ENCODE measurements at places on chromosomes 4 and X.

DNA sequence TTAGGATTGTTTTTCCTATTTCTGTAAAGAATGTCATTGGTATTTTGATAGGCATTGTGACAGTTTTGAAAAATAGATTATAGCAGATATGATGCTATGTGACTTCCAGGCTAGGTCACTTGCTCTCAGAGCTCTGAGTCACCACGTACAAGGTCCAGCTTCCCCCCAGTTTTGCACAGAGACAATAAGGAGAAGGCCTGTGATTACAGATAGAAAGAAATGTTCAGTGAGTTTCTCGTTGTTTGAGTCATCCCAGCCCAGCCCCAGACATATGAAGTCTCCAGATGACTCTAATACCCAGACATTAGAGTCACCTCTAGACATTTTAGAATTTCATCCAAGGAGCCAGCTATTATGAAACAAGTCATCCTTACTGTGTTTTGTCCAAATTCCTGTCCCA is 57.2 kb downstream of the MFAP3L start:
- no peak for DNase-seq

GRCh38 chrX:50114113-50114512 is 86.7 kb downstream of the AKAP4 start:
- DNase-seq = no peak

DNA sequence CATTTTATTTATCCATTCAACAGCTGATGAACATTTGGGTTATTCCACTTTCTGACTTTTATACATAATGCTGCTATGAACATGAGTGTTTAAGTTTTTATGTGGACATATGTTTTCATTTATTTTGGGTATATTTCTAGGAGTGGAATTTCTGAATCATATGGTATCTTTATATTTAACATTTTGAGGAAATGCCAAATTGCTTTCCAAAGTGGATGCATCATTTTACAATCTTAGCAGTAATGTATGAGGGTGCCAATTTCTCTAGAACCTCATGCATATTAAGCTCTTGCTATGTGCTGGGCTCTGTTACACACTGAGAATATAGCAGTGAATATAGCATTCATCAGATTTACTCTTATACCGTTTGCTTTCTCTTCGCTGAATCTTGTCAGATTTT is 983.7 kb downstream of the STIM2 start:
- no peak for DNase-seq

DNA sequence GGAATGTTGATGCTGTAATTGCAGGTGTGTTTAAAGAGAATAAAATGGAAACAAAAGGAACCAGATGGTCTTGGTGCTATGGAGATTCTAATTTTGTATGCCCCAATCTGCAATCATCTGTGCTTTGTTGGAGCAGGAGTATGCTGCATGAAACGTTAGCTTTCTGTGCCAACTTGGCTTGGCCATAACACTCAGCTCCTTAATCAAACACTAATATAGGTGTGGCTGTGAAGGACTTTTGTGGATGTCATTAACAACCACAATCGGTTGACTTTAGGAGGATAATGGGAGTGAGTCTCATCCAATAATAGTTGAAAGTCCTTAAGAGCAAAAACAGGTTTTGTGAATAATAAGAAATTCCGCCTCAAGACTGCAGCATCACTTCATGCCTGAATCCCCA is 399.2 kb downstream of the NLGN4X start:
- no peak for DNase-seq

DNA sequence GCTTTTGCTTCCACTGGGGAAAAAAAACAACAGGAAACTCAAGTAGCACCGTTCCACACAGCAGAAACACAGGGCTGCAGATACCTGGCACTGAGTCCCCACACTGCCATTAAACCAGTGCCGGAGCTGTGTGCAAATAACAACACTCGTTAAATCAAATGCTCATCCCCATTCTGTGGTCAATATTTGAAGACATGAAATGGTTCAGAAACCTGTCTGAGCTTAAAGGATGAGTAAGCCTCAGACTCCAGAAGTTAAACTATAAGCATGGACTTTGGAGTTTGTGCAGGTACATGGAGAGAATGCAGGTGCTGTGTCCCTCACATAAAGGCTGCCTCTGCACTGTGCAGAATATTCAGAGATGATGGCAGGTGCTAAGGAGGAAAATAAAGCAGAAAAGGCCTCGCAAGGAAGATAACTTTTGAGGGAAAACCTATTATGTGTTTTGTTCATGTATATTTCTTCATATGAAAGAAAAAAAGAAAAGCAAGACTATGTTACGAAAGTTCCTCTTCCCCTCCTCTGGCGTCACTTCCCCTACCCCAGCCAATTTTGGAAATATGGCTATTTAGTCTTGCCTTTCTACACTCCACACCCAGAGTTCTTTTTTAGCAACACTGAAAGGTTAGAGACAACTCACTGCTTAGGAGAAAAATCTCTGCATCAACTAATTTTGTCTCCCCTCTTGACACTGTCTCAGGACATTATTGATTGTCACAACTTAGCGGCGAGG is 4.6 kb downstream of the MPP1 start:
- peak; percentile 76 for DNase-seq

DNA sequence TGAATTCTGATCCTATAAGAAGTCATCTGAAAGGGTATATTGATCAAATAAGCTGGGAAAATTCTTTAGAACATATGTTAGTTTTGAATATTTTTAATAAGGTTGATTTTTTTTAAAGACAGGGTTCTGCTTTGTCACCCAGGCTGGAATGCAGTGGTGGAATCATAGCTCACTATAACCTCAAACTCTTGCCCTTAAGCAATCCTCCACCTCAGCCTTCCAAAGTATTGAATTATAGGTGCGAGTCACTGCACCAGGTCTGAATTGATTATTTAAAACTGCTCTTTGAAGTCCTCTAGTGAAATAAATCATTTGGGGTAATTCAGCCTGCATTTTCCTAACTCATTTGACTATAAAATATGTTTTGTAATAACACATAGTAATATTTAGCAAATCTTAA is 812.3 kb downstream of the PDHA2 start:
- DNase-seq = no peak

GRCh38 chr4:2688697-2689096 is 67.4 kb downstream of the TNIP2 start:
- no peak for DNase-seq

- no peak for DNase-seq
These were observed 74.1 kb downstream of the SLC10A6 start for GRCh38 chr4:86775061-86775460.

DNA sequence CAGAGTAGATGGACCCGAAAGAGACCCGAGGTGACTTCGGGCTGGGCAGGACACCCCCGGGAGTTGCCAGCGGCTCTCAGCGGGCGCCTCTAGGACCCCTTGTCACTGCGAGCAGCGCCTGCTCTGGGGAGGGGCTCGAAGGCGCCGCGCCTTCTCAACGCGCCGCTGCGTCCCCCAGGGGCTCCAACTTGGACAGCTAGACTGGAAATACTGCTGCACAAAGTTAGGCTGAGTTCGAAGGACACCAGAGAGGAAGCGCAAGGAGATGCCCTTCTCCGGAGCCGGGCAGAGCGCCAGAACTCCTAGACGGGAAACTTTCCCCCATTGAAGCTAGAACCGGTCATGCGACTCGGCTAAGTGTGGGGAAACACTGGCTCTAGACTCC is 493 bp upstream of the KCNIP4 start:
- DNase-seq = no peak

DNA sequence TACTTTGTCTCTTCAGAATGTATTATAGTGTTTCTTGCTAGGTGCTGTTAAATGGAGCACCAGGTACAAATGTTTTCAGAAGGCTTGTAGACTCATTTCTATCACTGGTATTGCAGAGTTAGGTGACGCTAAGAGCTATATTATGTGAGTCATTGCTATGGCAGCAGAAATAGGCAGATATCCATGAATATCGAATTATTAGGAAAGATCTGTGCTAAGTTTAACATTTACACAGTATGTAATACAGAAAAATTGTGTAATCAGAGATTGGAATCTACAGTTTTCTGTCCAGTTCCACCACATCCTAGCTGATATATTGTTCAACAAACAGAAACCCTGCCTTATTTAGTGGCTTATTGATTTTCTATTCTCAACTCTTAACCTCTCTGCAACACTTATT is 1025.5 kb downstream of the STIM2 start:
- DNase-seq = no peak

- no peak for DNase-seq
These were observed 116.7 kb downstream of the UBE2K start for GRCh38 chr4:39814403-39815185.

- DNase-seq = no peak
These were observed 102.5 kb downstream of the TSPAN5 start for GRCh38 chr4:98555798-98556445.

GRCh38 chr4:138604556-138604955 is 362.4 kb upstream of the SLC7A11 start:
- DNase-seq = no peak

- peak; percentile 33 for DNase-seq
These were observed 111.2 kb upstream of the PLS3 start for GRCh38 chrX:115449742-115450141.

- no peak for DNase-seq
These were observed 213.5 kb upstream of the GIMD1 start for GRCh38 chr4:106582103-106582502.

DNA sequence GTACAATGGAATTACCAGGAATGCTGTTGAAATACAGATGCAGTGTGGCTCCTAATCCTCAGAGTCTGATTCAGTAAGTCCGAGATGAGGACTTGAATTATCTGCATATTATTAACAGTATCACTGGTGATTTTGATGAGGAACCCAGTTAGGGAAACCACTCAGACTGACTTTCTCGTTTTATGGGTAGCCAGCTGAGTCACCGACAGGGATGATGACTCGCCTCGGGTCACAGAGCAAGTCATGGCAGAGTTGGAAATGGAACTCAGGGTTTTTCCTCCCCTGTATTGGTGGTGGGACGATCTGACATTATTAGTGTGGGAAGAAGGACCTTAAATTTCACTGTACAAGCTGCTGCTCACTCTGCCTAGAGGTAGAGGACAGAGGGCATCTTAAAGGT is 51.3 kb downstream of the RTL9 start:
- peak; percentile 50 for DNase-seq

- DNase-seq = no peak
These were observed at the start of gene SRPK3 for GRCh38 chrX:153780678-153781427. SRPK3 (plus strand) TSS chrX:153781041; CDS start chrX:153781087, 46 bp downstream.

DNA sequence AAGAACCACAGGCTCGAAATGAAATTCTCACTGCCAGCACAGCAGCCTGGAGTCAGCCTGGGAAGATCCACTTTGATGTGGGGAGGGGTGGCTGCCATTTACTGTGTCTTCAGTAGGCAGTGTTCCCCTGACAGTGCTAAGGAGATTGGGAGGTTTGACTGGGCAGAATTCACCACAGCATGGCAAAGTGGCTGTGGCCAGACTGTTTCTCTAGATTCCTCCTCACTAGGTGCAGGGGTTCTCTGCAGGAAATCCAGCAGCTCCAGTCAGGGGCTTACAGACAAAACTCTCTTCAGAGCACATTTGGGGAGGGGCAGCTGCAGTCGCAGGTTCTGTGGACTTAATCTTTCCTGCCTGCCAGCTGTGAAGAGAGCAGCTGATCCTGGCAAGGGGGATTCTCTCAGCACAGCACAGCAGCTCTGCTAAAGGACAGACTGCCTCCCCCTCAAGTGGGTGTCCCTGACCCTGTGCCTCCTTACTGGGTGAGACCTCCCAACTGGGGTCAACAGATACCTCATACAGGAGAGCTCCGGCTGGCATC is 1174.0 kb downstream of the RAPGEF2 start:
- no peak for DNase-seq

DNA sequence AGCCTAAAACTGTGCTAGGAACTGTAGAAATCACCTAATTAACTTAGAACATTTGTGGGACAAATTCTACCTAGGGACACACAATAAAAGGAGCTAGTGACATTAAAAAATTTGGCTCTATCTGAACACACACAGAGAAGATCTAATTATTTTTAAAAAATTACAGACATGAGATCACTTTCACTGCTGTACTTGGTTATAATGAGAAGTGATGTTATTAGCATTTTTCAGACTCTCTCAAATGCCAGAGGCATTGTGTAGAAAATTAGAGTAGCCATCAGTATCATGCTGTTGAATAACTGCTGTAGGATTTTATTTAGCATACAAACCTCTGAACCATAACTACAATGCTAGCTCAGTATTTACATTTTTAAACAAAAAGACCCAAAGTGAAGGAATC is 109.1 kb upstream of the ANK2 start:
- DNase-seq = no peak

GRCh38 chr4:70979445-70980008 is 13.9 kb upstream of the DCK start:
- peak; percentile 10 for DNase-seq

DNA sequence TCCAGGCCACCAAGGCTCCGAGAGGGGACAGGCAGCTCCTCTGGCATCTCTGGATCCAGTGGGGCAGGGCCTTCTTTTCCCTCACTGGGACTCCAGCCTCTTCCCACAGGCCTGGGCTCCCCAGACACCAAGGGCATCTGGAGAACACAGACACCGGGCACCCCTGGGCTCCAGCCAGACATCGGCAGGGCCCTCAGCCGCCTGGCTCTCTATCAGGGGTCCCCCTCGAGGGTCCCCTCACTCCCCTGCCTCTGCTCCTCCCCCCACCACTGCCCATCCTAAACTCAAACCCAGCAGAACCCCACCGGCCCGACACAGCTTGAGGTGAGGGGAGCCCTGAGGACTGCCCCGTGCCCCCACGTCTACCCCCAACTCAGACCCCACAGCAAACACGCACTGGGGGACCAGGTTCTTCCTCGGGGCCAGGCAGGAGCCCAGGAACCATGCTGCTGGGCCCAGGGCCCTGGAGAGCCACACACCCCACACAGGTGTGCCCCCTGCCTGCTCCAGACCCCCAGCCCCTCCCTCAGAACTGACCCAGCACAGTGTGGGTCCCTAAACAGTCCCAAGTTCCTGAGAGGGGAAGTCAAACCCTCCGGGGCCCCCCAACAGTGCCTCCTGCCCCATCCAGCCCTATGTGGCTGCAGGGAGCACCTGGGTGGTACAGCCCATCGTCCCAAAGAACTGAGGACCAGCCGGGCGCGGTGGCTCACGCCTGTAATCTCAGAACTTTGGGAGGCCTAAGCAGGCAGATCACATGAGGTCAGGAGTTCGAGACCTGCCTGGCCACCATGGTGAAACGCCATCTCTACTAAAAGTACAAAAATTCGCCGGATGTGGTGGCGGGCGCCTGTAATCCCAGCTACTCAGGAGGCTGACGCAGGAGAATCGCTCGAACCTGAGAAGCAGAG is 86.8 kb downstream of the FAM53A start:
- no peak for DNase-seq

DNA sequence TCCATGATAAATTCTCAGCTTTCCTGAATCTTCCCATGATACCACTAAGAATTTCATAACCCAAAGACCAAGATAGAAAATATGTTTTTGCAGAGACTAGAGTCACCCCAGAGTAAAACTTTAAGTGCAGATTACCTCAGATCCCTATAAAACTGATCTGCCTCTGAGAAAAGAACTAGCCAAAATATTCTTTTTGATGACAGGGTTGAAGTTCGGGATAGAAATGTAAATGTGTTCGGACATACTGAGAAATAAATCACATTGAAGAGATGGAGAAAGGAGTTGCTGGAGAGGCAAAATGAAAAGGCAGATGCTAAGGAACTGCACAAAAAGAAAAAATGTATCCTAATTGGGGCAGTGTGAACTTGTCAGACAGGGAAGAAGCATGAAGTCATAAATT is 501.8 kb downstream of the ANKRD50 start:
- no peak for DNase-seq

GRCh38 chr4:15034071-15034764 is 31.9 kb downstream of the CPEB2 start:
- DNase-seq = no peak
